ENCODE measurements at places on chromosomes 13 and 19.

DNA sequence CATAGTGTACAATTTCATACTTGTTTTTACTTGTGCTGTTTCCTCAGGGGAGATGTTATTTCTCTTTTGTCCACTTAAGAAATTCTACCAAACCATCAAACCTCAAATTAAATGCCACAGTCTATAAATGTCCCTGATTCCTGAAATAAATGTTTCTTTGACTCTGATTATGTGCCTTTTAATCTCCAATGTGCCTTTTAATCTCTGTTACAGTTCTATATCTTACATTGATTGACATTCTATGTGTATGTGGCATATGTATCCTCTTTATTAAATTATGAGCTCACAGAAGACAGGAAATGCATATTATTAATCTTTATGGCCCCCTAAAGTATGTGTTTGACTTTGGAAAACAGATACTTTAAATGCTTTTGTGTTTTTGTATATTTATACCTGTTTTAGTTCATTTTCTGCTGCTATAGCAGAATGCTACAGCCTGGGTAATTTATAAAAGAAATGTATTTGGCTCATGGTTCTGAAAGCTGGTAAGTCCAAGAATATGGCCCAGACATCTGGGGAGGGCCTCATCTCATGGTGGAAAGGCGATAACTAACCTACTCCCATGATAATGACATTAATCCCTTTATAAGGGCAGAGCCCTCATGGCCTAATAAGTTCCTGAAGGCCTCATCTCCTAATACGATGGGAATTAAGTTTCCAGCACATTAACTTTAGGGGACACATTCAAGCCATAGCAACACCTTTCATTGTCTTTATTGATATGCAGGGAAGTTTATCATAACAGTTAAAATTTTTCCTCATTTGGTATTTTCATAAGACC lies 403.9 kb downstream of the LIG4 start:
- no peak for DNase-seq

- no peak for DNase-seq
These were observed 18.3 kb downstream of the ARID3A start for GRCh38 chr19:944171-944567.

GRCh38 chr13:92806215-92806614 lies 420.4 kb upstream of the GPC6 start:
- DNase-seq = no peak

- DNase-seq = no peak
These were observed 201.0 kb upstream of the ZNF536 start for GRCh38 chr19:30171138-30171635.

DNA sequence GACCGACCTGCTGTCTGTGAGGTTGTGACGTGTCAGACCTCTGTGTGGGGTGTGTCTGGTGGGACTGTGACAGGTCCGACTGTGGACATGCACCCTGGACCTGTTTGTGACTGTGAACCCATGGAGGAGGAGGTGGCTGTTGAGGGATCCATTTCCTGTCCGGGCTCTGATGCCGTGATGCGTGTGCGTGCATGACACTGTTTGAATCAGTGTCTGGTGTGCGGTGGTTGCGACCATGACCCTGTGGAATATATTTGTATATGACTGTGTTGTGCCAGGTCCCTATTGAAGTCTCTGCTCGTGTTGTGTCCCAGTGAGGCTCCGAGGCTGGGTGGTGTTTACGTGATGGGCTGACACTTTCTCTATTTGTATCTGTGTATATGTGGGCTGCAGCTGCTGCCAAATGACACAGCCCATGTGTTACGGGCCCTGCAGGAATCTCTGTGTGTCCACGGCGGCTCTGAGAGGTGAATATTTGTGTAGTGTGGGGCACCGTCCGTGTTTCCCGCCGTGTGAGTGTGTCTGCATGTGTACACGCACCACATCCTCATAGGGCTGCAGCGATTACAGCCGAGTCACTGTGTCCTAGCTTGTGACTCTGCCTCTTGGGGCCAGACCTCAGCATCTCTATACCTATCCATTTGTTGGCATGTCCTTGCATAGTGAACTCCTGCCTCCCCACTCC lies 18.3 kb downstream of the CCDC97 start:
- no peak for DNase-seq

GRCh38 chr19:43777163-43777695 lies 3.5 kb downstream of the KCNN4 start:
- DNase-seq = peak; percentile 50

DNA sequence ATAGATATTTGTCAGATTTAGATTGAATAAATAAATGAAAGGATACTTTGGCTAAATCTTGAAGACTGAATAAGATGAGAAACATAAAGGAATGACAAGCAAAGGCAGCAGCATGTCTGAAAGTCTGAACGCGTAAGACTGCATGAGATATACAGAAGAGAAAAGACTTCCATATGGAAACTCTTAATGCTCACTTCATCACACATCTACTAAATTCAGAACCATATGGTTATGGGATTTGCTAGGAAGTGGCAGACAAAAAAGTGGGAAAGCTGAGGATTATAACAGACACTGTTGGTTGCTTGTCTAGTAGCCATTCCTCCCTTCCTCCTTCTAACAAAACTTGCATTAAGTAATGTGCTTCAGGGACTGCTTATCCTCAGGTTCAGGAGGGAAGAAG lies 446.7 kb downstream of the KCTD12 start:
- DNase-seq = no peak

- DNase-seq = no peak
These were observed 399 bp upstream of the ZNF136 start for GRCh38 chr19:12162513-12162881.

GRCh38 chr19:46745521-46746280 lies at the start of gene FKRP:
Gene FKRP (plus strand): TSS chr19:46746057. CDS start chr19:46755451, 9,394 bp downstream.
- DNase-seq = peak; percentile 36

- no peak for DNase-seq
These were observed 11.3 kb upstream of the BTBD2 start for GRCh38 chr19:2026770-2027169.

- peak; percentile 50 for DNase-seq
These were observed 274.4 kb downstream of the KLF12 start for GRCh38 chr13:73859841-73860240.

DNA sequence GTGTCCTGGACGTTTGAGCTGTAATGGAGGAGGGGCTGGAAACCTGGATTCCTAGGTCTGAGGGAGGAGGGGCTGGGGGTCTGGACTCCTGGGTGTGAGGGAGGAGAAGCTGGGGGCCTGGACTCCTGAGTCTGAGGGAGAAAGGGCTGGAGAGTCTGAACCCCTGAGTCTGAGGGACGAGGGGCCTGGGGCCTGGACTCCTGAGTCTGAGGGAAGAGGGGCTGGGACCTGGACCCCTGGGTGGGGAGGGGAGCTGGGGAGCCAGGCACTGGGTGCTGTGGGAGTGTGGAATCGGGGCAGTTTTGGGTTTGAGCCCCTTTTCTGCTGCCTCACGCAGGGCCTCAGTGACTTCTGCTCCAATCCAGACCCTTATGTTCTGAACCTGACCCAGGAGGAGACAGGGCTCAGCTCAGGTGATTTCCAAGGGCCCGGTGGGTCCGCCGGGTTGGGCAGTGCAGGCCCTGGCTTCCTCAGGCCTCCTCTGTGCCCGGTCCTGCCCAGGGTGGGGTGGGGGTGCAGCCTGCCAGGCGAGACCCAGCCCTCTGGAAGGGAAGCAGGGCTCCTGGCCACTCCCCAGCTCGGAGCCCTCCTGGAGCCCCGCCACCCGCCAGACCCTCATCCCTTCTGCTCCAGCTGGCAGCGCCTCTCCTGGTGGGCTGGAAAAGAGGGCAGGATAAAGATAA lies 14.4 kb downstream of the TTYH1 start:
- DNase-seq = no peak

- no peak for DNase-seq
These were observed 106.1 kb downstream of the ZIC5 start for GRCh38 chr13:99865420-99865930.

DNA sequence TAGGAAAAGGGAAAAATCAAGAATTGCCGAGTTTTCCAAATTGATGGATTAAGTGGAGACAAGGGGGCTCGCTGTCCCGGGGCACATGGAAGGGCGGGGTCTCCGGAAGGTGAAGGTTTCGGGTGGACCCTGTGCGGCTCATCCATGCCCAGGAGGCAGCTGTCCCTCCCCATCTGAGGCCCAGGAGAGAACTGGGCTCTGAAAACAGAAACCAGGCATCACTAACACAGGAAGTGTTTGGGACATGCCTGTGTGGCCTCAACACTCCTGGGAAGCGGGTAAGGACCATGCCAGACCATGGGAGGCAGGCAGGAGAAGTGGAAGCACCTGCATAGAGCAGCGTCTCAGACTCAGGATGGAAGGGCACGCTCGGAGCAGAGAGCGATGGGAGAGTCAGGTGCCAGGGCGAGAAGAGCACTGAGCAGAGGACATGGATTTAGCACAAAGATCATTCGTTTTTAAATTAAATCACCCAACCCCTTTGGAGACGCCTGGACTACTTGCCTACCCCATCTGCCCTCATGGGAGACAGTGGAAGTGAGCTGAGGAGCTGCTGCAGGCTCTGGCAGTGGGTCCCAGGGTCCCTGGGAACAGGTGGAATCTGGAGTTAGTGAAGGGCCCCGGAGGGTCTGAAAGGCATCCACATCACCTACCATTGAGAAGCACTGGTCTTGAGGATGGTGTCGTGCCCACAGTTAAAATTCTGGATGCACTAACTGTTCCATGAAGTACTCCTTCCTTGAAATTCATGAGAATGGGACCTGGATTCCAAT lies 183.2 kb upstream of the SOX1 start:
- DNase-seq = no peak

DNA sequence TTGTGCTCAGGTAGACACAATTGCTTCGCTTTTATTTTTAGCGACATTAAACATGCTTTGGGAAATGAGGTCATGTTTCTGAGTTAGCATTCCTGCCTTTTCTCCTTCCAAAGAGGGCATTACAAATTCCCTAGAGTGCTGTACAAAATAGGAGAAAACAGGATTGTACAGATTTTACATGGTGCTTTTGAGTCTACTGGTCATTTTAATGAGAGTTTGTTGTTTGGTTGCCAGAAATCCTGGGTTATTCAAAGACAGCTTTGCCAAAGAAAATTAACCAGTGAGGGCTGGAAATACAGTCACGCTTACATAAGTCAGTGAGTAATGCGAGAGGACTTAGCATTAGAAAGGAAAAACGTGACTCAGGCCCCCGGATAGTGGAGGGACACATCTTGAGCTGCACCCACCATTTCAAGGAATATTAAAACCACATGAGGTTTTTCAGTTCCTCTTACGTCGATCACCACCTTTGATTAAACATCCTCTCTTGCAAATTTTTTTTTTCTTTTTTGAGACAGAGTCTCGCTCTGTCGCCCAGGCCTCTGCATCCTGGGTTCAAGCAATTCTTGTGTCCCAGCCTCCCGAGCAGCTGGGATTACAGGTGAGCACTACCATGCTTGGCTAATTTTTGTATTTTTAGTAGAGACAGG lies 55.4 kb downstream of the SACS start:
- peak; percentile 64 for DNase-seq

DNA sequence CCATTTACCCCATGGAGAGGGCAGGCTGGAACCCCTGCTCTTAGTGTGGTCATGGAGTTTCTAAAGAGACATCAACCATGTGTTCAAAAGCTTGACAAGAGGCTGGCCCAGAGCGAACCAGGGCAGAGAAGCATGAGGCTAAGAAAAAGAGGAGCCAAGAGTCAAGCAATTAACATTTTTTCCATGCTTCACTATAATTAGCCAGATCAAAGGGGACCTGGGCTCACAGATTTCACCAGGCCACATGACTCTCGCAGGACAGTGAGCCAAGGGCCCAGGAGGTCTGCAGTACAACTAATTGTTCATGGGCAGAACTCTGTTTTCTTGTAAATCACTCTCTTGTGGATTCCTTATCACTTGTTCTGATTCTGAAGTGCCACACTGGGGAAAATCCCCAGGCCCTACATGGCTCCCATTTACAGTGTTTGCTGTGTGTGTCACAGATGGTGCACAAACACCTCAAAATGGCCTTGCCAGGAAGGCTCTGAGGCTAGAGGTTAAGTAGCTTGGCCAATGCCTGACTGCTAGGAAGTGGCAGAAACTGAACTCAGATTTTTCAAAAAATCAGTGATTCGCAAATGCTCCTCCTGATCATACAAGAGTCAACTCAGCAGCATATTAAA lies 101.2 kb downstream of the LHFPL6 start:
- DNase-seq = no peak

DNA sequence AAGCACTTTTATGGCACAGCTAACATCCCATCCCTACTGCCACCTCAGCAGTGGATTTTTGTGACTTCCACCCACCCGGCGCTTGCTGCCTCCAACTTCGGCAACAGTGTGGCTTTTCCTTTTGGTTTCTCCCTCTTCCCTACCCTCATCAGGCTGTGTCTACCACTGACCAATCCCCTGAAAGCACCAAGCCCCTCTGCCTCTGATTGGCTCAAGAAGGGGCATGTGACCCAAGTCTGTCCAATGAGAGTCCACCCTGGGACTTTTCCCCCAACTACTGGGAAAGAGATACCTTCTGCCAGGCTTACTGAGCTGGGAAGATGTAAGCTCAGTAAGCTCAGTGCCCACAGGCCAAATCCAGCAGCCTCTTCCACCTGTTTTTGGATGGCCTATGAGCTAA lies 5.8 kb downstream of the SMIM7 start:
- DNase-seq = no peak

DNA sequence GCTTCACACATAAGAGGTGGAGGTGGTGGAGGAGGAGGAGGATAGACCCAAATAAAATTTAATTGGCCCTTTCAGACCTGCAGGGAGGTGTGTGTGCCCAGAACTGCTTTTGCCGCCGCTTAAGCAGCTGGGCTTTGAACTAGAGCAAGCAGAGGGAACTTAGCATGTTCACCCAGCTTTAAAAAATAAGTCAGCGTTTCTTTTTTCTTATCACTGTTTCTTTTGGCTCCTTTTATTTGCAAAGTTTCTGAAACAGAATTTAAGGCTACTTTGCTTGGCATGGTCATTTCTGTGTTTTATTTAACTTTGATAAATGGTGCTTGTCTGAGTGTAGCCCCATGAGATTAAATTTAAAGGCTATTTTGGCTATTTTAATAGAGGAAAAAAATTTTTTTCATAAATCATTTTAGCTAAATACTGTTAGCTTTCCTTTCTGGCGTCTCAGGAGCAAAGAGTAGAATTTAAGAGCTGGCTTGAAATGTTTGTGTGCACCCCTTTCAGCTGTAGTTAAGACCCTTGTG lies 43.3 kb upstream of the RNF113B start:
- no peak for DNase-seq

DNA sequence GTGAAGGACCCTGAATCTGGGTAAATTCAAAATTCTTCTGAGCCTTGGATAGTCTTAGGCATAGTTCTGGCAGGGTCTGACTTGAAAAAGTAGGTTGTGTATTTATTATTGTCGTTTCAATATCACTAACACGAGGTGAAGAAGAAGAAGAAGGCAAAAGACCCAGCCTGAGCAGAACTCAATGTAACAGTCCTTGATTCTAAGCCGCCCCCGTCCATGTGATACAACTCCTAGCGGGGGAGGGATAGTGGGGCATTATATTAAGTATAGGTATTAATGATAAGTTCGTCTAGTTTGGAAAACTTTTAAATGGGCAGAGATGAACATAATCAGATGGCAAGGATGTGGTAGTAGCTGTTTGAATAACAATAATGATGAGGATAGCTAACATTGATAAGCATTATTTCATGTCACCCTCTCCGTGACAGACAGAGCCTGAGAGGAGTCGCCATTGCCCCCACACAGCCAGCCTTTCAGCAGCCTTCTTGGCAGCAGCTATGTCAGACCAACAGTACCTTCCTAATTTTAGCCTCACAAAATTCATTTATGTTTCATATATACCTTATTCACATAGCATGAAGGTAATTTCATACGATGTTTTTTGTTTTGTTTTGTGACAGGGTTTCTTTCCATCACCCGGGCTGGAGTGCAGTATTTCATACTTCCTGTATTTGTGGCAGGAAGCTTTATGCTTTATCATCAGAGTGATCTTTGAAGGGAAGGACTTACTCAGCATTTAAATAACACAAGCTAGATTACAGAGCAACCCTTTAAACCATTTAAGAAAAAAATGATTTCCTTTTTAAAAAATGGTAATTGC lies 64.4 kb upstream of the NPAS1 start:
- peak; percentile 70 for DNase-seq
